EH (cell line): ENCODE measurements at places on chromosomes 5 and 9.

GRCh38 chr9:135948446-135948845 lies 12.7 kb downstream of the UBAC1 start:
- no peak for DNase-seq

DNA sequence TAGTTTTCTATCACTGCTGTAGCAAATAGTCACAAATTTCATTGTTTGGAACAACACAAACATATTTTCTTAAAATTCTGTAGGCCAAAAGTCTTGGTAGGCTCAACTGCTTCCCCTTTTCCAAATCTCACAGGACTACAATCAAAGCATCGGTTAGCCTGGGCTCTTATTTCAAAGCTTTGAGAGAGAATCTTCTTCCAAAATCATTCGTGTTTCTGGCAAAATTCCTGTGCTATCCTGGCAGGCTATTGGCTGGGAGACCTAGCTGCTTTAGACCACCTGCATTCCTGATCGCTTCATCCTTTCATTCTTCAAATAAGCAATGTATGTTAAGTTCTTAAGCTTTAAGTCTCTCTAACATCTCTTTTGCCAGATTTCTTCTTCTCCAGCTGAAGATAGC lies 629.8 kb upstream of the CDH18 start:
- DNase-seq, result no peak

DNA sequence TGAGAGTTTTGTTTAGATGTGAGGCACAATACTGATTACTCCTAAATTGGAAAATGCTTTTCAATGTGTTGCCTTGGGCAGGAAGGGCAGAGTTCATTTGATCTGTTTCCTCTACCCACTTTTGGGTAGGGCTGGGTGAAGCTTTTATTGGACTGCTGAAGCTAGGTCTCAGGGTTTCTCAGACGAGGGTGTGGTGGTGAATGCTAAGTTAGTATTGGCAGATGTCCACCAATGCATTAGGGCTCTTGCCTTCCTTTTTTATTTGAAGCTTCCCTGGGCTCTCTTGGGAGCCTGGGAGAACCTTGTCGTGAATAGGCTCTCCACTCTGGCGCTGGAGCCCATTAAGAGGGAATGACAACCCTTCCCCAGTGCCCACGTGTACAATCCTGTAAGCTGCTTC lies 23.1 kb downstream of the SPTAN1 start:
- DNase-seq, result peak; percentile 69

GRCh38 chr5:82745016-82745415 lies 332.2 kb downstream of the TMEM167A start:
- no peak for DNase-seq

GRCh38 chr9:85062385-85063022 lies 393.0 kb downstream of the NTRK2 start:
- no peak for DNase-seq

DNA sequence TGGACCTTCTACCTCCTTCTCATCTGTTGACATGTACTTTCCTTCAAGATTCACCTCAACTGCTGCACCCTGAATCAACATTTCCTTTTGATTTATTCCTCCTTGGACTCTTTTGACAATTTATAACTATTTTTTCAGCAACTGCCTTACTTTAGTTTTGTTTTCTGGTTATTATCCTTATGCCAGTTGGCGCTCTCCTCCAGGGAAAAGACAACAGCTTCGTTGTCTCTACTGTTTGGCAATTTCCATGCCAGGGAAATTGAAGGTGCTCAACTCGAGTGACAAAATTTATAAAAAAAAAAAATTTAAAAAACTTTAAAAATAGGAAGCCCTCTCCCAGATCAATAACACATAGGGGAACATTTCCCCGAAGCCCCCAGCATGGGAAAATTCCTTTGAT lies 549.2 kb upstream of the DMAC1 start:
- DNase-seq, result no peak
